Activated CD4-positive, alpha-beta T cell treated with anti-CD3 and anti-CD28 coated beads, Interleukin-2, amount 50 U/mL, for 1 hour (primary cell): ENCODE measurements at places on chromosomes 5 and 9.

DNA sequence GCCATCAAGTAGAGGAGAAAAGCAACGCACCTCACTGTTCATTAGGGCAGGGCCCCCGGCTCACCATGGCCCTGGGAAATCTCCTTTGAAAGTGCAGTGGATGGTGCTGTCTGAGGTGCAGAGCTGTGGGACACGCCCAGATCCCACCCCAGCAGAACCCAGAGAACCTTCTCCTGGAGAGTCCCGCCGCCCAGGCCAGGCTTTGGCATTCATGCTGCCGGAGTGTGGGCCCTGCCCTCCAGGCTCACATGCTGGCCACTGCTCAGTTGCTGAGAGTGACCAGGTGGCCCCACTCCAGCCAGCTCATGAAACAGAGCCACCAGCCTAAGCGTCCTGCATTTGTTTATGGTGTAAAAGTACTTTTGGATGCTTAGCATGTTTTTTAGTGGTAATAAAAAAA is 23.8 kb upstream of the LRRC14B start:
- no peak for DNase-seq

- DNase-seq = no peak
Observed at GRCh38 chr5:168869615-168870227, 290.6 kb upstream of the PANK3 start.

DNA sequence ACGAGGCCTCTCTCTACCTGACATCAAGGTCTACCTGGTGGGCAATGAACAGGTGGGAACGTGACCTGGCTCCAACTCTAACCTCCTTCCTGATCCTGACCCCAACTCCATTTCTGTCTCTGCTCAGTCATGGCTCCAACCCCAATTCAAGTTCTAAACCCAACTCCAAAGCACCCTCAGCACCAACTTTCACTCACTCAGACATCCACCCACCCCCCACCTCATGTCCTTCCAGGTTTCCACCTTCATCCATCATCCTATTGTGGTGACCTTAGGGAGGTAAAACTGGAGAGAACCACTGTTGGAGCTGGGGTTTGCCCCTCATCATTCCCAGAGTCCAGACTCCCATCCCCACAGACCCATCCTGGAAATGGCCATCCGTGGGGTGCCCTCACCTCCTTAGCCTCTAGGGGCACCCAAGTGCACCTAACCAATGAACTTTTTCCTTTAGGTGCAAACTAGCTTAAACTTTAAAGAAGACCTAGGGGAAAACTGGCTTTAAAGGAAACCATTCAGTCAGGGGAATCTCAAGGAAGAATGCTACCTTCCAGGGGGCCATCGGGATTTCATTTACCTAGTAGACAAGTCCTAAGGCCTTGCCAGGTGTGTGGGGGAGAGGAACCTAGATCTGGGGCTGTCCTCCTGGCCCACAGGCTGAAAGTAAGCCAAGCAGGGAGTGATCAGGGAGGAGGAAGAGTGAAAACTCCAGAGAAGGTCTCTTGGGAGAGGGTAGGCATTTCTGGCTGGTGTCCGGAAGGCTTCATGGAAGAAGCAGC is 11.3 kb downstream of the RGS14 start:
- peak; percentile 39 for DNase-seq

DNA sequence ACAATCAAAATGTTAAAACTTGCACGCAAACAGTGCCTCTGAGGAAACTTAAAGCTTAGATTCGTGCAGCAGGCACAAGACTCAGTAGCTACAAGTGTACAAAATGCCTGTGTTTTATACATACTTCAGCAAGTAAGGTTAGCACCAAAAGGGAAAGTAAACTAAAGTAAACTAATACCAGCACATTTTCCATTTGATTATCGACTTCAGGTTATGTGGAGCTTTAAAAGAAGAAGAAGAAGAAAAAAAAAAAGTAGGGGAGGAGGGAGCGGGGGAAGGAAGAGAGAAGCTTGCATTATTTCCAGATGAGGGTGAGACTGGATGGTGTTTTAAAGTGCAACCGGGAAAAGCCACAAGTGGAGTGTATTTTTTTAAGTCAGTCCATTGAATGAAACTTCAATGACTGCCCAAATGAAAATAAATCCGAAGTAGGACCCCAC is 596 bp upstream of the ADAMTS6 start:
- no peak for DNase-seq

- DNase-seq = no peak
Observed at GRCh38 chr5:117590944-117591343, 1016.3 kb upstream of the SEMA6A start.

- DNase-seq = no peak
Observed at GRCh38 chr9:98318041-98318790, 62.8 kb upstream of the TBC1D2 start.

- DNase-seq = peak; percentile 34
Observed at GRCh38 chr9:113682297-113682771, 193.8 kb upstream of the ZNF618 start.

- no peak for DNase-seq
Observed at GRCh38 chr9:91948101-91948596, 1.9 kb downstream of the ROR2 start.

GRCh38 chr9:95091601-95092261 is 225.8 kb downstream of the FANCC start:
- no peak for DNase-seq

DNA sequence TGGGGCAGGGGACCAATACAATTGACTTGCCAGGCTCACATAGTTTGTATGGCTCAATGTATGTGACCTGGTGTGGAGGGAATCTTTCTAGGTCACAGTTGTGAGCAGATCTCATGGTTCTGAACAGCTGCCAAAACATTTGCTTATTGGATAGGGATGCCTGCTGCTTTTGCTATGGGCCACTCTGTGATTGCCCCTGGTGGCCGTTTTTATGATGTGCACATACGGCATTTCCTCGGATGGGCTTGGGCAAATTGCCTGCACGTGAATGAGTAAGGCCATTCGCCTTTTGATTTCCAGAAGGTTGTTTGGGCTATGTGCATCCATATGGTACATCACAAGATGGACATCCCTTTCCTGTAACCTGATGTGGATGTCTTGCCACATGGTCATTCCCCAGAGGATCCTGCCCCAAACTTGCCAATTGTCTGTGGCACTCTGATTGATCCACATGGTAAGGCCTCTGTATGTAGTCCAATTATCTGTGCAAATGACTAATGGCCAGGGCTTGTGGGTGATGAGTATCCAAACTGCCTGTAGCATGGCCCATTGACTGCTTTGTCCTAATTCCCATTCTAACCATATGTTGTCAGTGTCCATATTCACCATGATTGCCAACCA is 10.7 kb upstream of the SLC22A4 start:
- DNase-seq = no peak

GRCh38 chr5:163915481-163915961 is 410.1 kb downstream of the MAT2B start:
- DNase-seq = no peak

GRCh38 chr5:17212191-17212590 is 5.2 kb upstream of the BASP1 start:
- no peak for DNase-seq

DNA sequence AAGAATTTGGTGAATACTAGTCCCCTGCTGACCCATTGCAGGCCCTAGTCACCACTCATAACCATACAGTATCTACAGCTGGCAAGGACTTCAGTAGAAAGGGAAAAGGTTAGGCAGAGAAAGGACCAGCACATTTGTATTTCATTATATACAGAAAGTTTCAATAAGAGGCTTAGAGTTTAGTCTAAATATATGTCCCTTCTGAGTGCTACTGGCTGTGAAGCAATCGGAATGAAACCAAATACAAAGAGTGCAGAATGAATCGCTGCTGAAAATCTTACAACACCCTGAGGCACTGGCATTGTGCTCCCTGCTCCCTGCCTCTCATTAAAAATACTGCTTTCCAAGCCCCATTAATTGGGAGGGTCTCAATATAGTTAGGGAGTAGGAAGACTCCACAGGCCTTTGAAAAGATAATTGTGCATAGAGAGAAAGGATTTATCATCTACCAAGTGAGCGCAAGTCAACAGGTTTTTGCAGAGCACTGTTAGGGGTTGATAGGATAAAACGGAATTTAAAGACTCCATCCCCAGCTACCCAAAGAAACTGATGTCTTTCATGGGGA is 110.8 kb downstream of the SLC1A3 start:
- DNase-seq = no peak

GRCh38 chr5:125232779-125233230 is 486.4 kb upstream of the ZNF608 start:
- no peak for DNase-seq

DNA sequence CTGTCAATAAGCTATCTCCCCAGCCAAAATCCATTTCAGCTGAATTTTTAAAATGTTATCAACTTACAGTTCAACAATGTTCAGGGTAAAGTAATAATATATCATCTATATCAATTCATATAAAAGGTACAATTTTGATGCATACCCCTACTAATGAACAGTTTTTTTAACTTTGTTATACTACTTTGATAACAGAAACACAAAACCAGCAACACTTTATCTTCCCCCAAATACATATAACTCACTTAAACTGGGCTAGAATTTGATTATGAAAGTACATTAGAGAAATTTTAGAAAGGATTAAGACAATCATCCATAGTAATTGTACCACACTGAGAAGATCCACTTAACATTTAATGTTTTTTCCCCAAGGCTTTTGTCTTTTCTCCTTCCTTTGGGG is 5.1 kb downstream of the CDO1 start:
- DNase-seq = no peak

GRCh38 chr5:82129723-82130285 is 148.3 kb downstream of the RPS23 start:
- no peak for DNase-seq

- DNase-seq = no peak
Observed at GRCh38 chr9:78615372-78615771, 318.4 kb downstream of the PSAT1 start.

DNA sequence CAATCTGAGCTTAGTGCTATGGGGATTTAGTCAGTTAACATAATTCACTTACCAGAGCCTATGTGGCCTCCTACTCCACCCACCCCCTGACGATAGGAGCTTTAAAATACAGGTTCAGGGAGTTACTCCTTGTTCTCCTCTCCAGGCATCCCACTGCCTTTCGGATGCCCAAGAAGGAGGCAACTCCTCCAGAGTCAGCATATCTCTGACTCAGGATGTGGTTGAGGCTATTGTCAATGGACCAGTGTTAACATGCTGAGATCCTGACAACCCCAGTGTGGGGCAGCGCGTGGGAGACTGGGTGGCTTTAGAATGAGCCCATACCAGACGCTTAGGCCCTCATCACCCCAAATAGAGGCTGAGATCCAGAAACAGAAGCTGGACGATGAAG is 27.4 kb downstream of the BICD2 start:
- no peak for DNase-seq

DNA sequence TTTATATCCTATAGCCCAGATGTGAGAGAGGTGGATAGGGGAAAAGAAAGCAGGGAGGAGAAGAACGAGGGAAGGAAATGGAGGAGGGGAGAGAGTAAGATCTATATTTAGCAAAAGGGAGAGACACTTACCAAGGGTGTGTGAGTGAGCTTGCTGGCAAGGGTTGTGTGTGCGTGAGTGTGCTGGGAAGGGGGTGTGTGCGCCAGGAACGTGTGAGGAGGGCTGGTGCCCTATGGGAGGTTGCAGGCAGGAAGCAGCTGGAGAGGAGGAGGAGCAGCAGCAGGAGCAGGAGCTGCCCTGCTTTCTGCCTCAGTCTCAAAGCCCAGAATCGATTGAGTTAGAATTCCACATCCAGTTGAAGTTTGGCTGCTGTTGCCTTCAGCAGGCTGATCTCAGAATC is 148.3 kb upstream of the RUSC2 start:
- no peak for DNase-seq

GRCh38 chr9:98877311-98877710 is 66.4 kb upstream of the COL15A1 start:
- DNase-seq = no peak

DNA sequence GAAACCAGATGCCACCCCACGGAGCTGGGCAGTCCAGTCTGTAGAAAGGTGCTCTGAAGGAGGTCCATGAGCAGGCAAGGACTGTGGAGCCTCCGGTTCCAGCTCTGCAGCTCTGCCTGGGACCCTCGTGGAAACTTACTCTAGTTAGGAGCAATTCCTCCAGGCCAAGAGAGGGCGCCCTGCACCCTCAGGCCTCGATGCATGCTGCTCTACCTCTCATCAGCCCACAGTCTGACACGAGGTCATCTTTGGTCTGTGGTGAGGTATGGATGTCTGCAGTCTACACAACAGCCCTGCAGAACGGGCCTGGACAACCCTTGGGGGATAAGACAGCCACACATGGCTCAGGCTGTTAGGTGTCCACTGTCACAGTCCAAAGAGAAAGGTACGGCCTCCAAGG is 50.6 kb upstream of the UBTD2 start:
- no peak for DNase-seq

DNA sequence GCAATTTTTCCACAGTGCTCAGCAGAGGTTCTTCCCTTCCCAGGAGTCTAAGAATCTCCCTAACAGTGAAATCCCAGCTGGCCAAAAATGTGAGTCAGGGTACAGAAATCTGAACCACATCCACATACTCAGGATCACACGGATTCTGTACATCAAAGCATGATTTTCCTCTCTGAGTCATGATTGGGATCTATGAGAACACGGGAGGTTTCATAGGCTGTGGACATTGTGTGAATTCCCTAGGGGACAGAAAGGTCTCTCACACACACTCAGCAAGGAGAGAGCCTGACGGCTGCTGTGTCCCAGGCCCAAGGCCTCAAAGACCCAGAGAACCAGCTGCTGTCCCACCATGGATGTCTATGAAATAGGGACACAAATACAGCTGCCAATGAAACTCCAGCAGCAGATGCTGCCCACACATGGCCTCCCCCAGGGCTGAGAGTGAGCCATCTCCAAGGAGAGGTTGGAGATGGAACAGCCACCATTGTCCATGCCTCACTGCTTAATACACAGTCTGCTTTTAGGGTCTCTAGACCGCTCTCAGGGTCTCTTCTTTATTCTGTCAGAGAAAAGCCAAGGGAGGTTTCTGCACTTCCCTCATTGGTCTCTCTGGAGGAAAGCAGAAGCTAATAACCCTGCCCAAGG is 102.7 kb downstream of the ADAMTS12 start:
- no peak for DNase-seq

GRCh38 chr5:68086857-68087256 is 128.7 kb upstream of the PIK3R1 start:
- DNase-seq = no peak

- DNase-seq = no peak
Observed at GRCh38 chr5:143619040-143619439, 192.9 kb upstream of the HMHB1 start.

- DNase-seq = no peak
Observed at GRCh38 chr5:174563899-174564298, 160.5 kb upstream of the MSX2 start.

GRCh38 chr9:21810388-21810787 is 8.0 kb downstream of the MTAP start:
- no peak for DNase-seq

- DNase-seq = no peak
Observed at GRCh38 chr5:148796936-148797335, 29.5 kb upstream of the ADRB2 start.

- no peak for DNase-seq
Observed at GRCh38 chr5:123454259-123454911, 31.2 kb upstream of the CEP120 start.

DNA sequence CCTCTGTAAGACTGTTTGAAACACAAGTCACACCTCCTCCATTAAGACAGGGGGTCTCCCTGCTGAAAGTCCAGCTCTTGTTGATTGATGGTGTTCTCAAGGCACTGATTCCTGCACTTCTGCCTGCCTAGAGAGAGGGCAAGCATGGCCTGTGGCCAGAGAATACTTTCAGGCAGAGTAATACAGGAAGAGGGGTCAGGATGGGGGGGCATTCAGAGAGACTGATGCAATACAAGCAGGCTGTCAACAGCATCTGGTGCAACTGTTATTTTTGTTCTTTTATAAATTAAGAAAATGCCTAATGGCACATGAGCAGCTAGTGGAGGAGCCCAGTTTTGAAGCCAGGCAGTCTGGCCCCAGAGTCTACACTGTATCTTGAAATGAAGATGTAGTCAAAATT is 302.2 kb downstream of the DIRAS2 start:
- DNase-seq = no peak
